ENCODE measurements at places on chromosomes 6 and 20.

DNA sequence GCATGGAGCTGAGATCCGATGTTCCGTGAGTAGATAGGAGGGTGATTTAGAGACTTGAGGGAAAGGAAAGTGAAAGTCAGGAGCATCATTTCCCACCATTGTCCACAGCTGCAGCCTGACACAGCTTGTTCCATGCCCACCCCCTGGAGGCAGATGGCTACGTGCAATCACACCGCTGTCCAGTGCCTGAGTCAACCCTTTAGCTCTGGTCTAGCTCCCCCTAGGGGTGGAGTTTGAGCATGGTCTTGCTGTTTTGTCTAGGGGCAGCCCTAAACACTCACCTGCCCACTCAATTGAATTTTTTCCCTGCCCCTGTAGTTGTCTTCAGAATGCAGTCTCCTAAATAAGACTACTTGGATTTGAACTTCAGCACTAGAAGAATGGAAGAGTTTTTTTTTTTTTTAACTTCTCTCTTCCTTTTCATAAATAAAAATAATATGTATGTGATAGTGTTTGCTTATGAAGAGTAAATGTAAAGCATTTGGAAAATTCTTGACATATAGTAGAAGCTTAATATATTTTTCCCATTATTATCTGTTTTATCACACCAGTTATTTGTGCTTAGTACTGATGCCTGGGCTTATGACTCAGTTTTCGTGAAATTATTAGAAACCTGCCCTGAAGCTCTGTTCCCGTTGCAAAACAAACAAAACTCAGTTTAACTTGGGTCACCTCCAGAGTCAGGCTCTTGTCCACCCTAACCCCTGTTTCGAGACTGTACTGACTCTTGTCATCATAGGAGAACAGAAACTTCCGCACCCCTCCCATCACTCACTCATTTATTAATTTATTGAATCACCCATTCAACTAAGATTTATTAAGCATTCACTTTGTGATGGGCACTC lies 814.8 kb downstream of the MAFB start:
- DNase-seq = no peak

DNA sequence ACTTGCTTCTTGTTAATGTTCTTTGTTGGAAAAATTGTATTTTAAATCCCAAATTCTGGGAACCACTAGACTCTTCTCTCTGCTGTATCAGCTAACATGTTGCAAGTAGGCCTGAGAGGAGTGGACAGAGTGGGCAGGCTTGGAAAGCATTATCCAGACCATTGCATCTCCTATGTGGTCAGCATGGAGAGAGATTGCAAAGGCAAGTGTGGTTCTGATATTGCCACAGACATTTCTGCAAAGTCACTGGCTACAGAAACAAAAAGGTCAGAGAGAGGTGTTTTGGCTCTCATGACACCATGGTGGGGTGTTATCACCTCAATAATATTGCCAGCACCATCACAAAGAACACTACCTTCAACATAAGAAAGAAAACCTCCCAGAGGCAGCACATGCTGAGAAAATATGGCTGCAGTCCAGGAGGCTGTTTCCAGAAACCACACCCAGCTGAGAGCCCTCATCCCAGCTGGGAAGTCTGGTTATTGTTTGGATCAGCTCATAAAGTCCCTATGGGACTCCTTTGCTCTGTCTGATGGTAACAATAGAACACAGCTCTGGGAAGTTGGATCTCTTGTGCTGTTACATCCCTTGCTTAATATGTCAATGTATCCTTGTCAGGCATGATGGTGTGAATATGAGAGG lies 78.2 kb upstream of the TBX18 start:
- DNase-seq = no peak

- no peak for DNase-seq
Observed at GRCh38 chr20:57251344-57251743, 15.1 kb downstream of the BMP7 start.

- no peak for DNase-seq
Observed at GRCh38 chr6:491233-491632, 99.7 kb downstream of the IRF4 start.

- DNase-seq = no peak
Observed at GRCh38 chr20:52410731-52411234, 219.2 kb upstream of the ZFP64 start.

DNA sequence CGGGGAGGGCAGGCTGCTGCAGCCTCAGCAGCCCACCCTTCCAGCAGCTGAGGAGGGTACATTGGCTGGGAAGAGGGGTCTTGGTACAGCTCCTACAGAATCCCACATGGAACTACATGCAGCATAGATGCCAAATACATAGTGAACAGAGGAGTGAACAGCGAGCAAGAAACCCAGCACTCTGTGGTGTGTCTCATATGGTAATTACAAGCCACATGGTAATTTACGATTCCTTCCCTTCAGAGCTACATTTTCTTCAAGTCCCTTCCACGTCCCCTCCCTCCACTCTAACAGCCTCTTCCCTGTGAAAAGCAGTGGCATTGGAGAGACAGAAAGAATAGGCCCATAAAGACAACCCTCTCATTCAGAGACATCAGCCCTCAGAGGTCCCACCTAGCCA lies 167.7 kb downstream of the SYNDIG1 start:
- no peak for DNase-seq

GRCh38 chr20:23649242-23649641 lies 11.5 kb upstream of the CST3 start:
- no peak for DNase-seq

GRCh38 chr6:170231293-170232185 lies 59.3 kb downstream of the DLL1 start:
- no peak for DNase-seq

GRCh38 chr6:20916086-20916485 lies 381.8 kb downstream of the CDKAL1 start:
- DNase-seq = no peak

DNA sequence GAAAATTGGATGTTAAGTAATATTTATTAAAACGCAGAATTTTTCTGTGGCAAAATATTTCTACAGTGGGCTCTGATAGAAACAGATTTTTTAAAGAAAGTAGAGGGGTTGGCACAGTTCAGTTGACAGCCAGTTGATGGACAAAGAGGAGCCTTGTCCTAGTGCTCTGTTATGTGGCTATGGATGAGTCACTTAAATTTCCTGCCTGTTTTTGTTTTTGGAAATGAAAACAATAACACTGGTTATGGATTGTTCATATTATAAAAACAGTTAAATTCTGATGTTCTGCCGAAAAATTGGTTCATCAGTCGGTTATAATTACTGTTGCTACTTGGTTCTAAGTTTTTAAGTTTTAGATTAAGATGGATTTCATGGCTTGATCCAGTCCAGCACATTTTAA lies 42.8 kb downstream of the MYO6 start:
- no peak for DNase-seq

DNA sequence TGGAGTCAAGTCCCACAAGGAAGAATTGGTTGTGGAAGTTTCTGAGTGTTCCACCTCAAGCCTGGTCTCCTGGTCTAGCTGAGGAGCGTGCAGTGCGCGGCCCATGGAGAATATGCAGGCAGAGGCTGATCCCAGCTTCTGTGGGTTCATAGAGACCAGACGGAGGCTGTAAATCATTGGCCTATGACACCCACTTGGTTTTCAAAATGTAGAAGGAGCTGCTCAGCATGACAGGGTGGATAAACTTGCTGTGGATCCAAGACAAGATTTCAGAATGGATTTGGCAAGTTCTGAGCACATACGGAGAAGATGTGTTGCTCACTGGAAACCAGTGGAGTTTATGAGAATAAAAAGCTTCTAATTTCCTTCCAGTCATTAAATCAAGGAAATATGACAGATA lies 744 bp downstream of the KIF25 start:
- no peak for DNase-seq

DNA sequence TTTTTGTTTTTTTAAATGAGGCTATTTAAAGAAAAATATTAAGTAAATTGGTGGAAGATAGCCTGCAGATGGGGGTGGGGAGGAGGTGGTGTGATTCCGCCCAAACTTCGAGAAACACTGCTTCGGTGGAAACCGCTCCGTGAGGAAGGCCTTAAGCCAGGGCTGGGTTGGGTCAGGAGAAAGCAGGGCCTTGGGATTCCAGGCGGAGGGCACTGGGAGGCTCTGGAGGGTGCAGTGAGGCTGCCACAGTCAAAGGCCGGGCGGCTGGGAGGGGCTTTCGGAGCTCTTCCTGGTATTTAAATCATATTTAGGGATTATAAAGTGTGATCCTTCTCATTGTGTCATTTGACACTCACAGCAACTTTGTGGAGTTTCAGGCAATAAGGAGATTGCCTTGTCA lies 22.2 kb upstream of the SCRT2 start:
- DNase-seq = no peak

GRCh38 chr6:42711930-42712329 lies 10.5 kb downstream of the PRPH2 start:
- DNase-seq = no peak

DNA sequence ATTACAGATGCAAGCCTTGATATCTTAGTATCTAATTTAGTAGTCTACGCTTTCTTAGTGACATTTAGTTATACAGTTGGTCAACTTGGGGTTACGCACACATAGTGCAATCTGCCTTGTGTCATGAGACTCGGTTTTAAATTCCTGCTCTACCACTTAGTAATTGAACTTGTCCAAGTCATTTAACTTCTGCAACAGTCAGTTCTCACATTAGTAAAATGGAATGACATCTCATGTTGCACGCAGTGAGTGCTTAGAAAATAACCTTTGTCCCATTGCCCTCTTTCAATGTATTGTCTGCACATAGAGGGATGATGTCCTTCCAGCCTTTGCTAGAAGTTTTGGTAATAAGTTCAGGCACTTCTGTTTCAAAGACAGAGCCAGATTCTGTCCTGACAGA lies 48.6 kb downstream of the TMEM170B start:
- DNase-seq = no peak

- DNase-seq = no peak
Observed at GRCh38 chr6:44497807-44498206, 110.3 kb downstream of the CDC5L start.

- no peak for DNase-seq
Observed at GRCh38 chr6:10621213-10621612, 73.2 kb downstream of the C6orf52 start.

- no peak for DNase-seq
Observed at GRCh38 chr6:55643861-55644260, 64.9 kb upstream of the HMGCLL1 start.
